Osteoblast (primary cell): ENCODE measurements at places on chromosomes 12 and 14. TPM values are rescaled to one million over a fixed set of nuclear protein-coding genes. Genes with fewer than 3 reads are reported as not detected.

DNA sequence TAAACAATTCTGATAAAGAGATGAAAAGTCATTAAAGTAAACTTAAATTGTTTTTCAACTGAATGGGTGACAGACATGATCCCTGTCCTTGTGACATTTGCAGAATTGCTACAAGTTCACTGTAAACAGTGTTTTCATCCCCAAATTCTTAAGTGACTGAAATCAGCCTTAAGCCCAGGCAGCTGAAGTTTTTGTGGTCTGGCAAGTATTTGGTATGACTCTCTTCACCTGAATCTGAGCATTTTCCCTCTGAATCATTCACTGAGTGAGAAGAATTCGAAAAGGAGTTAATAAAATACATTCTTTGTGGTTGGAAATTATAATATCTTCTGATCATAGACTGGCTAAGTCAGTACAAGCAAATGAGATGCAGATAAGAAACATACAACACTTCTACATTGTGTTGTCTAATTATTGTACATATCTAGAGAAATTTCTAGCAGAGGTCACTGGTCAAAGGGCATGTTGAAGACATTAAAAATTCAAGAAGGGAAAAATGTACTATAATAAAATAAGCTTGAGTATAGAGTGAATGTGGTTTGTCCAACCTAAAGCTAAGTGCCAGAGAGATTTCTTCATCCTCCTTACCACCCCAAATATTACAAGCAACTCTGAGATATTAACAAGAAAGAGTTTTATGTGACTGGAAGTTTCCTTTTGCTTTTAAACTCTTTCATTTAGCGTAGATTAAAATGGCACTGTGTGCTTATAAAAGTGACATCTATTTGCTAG is 177.8 kb upstream of the DIO2 start:
- no peaks in the 10 kb centered on the region for H3K27me3 ChIP-seq
- peaks cover 29% of the 10 kb centered on the region for H3K4me1 ChIP-seq
- no peak overlapping the region for H3K4me3 ChIP-seq
- H3K27ac ChIP-seq = peak overlapping the region; percentile 25
- H3K36me3 ChIP-seq = no peaks in the 10 kb centered on the region

GRCh38 chr12:108370415-108370814 is 31.3 kb upstream of the CMKLR1 start:
- H3K4me1 ChIP-seq = peaks cover 49% of the 10 kb centered on the region
- no peak overlapping the region for H3K4me3 ChIP-seq
- H3K27ac ChIP-seq = peak overlapping the region; percentile 81
- H3K27me3 ChIP-seq = no peaks in the 10 kb centered on the region

Gene MMP17
- 10.5 and 11.2 TPM in 2 replicates for total RNA-seq

Gene SLC2A14
- under 0.01 TPM in 1 of 2 replicates, not detected in the other for total RNA-seq

DNA sequence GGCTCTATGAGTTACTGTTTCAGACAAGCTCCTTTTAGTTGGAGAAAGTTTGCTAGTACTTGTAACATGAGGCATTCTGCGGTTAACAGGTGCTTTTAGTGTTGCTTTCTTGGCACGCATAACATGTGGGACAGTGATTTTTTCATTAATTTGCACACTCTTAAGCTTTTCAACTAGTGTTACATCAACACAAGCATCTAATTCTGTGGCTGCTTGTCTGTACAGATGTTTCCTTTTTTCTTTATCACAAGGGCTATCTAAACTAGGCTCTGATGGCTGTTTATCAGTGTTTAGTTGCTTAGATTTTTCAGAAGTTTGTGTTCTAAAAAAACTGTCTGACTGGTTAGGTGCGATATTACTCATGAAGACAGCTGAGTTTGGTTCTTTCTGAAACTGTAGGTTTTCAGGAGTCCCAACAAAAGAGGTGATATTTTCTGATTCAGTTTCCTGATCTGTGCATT is 120.1 kb downstream of the RALGAPA1 start:
- no peaks in the 10 kb centered on the region for H3K4me1 ChIP-seq
- H3K27me3 ChIP-seq = no peaks in the 10 kb centered on the region
- H3K36me3 ChIP-seq = no peaks in the 10 kb centered on the region
- no peak for DNase-seq
- H3K27ac ChIP-seq = no peak overlapping the region

Gene TBX5
- not detected in 2 replicates for total RNA-seq

Gene AQP5
- not detected in 2 replicates for total RNA-seq

Gene SLC17A8
- not detected in 2 replicates for total RNA-seq

Gene NTS
- total RNA-seq = not detected in 2 replicates
